ENCODE measurements at places on chromosomes 4 and X.

GRCh38 chr4:17687237-17687857, 72.9 kb downstream of the MED28 start:
- no peak for DNase-seq

GRCh38 chr4:2402048-2402842, 16.2 kb downstream of the ZFYVE28 start:
- DNase-seq: no peak

GRCh38 chrX:136057567-136057966, 72.3 kb downstream of the SLC9A6 start:
- DNase-seq: no peak

DNA sequence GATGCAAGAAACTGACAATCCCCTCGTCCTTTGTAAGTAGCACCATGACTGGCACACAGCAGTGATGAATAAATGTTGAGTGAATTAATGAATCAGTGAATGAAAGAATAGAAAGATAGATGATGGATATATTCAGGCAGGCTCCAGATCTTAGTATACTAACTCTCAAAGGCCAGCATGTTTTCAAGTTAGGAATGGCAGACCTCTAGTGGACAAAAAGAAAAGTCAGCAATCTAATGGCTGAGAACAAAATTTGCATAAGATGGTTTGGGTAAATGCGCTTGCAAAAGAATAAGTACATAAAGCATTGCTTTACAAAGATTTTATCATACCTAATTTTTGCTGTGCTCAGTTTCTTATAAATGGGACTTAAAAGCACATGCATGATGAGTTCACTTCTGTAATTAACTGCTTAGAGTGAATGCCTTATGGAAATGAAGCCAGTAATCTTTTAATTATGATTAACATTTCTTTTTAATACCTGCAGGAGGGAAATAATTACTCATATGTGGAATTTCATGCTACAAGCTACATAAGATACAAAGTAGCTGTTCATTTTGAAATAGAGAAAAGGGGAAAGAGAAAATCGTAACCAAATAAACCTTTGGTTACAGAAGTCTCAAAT, 126.9 kb upstream of the GPRIN3 start:
- no peak for DNase-seq

- DNase-seq: no peak
These were observed 108.9 kb downstream of the CDS1 start for GRCh38 chr4:84691800-84692199.

DNA sequence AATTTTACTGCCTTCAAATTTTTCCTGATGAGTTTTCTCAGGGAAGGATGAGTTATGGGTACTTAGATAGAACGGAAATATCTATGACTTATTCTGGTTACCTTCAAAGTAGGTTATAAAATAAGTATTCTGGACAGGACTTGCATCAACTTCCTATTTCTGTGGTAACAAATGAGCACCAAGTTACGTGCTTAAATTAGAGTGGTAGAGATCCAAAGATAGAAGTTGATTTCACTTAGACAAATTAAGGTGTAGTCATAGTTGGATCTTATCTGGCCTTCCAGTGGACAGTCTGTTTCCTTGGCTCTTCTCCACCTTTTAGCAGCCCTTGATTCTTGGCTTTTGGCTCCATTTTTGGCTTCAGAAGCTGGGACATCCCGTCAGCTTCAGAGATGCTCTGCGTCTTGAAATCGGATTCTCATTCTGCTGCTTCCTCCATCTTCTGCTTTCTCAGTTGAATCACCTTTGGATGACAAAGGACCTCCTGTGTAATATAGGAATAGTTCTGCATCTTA, 109.9 kb downstream of the ZNF518B start:
- DNase-seq: no peak

GRCh38 chrX:110669572-110669971, 126.0 kb downstream of the CHRDL1 start:
- DNase-seq: no peak

DNA sequence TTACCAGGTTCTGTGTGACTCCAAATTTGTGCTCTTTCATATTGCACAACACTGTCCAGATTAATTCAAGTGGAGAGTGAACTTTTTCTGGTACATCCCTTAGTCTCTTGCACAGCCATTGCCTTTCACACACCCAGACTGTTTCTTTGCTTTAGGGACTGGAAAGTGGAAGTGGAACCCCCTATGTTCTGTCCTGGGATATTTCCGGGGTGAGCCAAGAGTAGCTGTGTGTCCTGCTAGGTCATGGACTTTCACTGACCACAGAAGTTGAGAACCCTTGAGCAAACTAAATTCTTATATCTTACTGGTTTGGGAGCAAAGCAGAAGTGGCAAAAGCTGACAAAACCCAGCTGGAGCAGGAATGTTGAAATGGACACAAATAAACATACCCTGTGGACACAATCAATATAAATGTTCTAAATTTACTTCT, 10.3 kb upstream of the VSIG4 start:
- no peak for DNase-seq

- DNase-seq: no peak
These were observed 4.3 kb upstream of the RBM3 start for GRCh38 chrX:48569958-48570357.

- no peak for DNase-seq
These were observed 28.6 kb upstream of the USP46 start for GRCh38 chr4:52687696-52688095.

- DNase-seq: no peak
These were observed 50.8 kb upstream of the GNPDA2 start for GRCh38 chr4:44777115-44777514.

- DNase-seq: no peak
These were observed 187.9 kb downstream of the EPHA5 start for GRCh38 chr4:65482410-65482809.

DNA sequence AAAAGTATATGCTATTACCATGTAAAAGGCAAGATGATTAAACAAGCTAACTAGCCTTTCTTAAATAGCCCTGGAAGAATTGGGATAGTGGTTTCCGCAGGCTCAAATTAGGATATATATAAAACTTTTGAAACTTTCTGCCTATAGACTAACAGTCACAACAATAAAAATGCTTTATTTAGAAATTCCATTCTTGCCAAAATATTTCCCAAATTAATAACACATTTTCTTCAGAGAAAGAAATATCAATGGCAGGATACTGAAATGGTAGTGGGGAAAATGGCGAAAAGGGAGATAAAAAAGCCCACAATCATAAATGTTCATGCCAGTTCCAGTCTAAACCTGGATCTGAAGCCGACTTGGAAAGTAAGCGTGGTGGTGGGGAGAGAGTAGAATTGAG, 56.0 kb downstream of the MAD2L1 start:
- no peak for DNase-seq

- no peak for DNase-seq
These were observed 1.5 kb downstream of the N4BP2 start for GRCh38 chr4:40058121-40058520.

All from substantia nigra (tissue), 51 donors.